ENCODE measurements at places on chromosomes 16 and 17. TPM values are rescaled to one million over a fixed set of nuclear protein-coding genes. Genes with fewer than 3 reads are reported as not detected.

DNA sequence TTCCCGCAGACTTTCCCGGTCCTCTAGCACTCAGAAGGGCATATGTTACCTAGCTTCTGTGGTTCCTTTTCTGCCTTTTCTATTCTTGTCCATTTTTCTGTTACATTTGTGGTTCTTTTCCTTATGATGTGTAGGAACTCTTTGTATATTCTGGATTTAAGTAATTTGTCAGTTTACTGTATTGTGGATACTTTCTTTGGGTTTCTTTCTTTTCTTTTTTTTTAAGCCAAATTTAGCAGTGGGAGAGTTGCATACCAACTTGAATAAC, 657 bp downstream of the ALDH3A2 start:
- no peak for DNase-seq

DNA sequence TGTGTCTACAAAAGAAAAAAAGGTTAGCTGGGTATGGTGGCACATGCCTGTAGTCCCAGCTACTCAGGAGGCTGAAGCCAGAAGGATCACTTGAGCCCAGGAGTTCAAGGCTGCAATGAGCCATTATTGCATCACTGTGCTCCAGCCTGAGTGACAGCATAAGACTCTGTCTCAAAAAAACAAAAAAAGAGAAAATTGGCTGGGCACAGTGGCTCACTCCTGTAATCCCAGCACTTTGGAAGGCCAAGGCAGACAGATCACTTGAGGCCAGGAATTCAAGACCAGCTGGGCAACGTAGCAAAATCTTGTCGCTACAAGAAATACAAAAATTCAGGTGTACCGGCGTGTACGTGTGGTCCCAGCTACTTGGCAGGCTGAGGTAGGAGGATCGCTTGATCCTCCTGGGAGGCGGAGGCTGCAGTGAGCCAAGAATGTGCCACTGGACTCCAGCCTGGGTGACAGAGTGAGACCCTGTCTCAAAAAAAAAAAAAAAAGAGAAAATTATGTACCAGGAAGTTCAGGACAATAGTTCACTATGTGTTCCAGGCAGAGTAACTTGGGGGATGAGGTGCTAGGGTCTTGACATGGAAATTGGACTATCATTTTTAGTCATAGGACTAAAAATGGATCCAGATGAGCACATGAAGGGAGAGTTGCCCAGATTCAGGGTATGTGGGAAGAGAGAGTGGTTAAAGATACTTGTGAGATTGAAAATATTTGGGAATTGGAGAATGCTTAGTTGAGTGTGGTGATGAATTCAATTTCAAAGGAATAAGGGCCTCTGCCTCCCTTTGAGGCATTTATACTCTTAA, 11.0 kb downstream of the ALDH3A2 start:
- DNase-seq: no peak

GRCh38 chr16:14028202-14028601, 42.9 kb upstream of the MRTFB start:
- DNase-seq: no peak

DNA sequence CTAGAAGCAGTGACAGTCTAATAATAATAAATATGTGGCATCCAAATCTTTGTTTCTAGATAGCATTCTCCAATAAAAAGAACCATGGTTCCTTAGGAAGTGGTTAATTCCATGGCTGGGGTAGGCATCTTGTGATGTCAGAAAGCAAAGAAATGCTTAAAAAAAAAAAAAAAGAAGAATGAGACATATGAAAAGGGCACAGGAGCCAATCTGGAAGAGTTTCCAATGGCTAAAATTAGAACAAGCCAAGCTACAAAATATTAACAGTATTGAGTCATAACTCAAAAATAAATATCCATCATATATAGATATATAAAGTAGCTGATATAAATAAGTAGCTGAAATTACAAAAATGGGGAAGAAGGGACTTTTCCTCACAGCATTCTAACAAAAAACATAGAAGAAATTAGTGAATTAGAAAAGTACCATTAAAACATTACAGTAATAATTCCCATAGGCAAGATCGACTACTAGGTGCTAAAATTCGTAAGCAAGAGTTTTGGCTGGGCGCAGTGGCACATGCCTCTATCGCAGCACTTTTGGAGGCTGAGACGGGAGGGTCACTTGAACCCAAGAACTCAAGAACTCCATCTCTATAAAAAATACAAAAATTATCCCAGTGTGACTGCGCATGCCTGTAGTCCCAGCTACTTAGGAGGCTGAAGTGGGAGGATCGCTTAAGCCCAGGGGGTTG, 111.3 kb downstream of the TRIM37 start:
- DNase-seq: no peak

PDF gene
- 6.0 TPM for total RNA-seq

MGRN1 gene
- 75.3 TPM for total RNA-seq

KRT24 gene
- 0.53 TPM for total RNA-seq

Data from sciatic nerve (tissue), 2 donors.